ENCODE measurements at places on chromosomes 7 and 10. TPM values are rescaled to one million over a fixed set of nuclear protein-coding genes. Genes with fewer than 3 reads are reported as not detected.

DNA sequence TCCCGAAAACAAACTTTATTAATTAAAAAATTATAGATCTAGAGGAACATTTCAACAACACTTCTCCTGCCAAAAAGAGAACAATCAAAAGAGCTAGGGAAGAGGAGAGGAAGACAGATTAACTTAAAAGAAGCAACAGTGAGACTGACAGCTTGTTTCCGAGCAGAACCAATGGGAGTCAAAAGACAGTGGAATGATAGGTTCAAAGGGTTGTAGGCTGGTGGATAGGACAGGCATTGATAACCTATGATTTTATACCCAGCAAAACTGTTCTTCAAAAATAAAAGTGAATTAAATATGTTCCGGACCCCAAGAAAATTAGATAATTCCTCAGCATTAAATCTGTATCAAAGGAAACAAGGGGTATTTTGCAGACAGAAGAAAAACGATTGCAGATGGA lies 207.6 kb downstream of the MAD1L1 start:
- DNase-seq: no peak

GRCh38 chr10:91054325-91054724 lies 133.4 kb upstream of the ANKRD1 start:
- peak; percentile 29 for DNase-seq

DNA sequence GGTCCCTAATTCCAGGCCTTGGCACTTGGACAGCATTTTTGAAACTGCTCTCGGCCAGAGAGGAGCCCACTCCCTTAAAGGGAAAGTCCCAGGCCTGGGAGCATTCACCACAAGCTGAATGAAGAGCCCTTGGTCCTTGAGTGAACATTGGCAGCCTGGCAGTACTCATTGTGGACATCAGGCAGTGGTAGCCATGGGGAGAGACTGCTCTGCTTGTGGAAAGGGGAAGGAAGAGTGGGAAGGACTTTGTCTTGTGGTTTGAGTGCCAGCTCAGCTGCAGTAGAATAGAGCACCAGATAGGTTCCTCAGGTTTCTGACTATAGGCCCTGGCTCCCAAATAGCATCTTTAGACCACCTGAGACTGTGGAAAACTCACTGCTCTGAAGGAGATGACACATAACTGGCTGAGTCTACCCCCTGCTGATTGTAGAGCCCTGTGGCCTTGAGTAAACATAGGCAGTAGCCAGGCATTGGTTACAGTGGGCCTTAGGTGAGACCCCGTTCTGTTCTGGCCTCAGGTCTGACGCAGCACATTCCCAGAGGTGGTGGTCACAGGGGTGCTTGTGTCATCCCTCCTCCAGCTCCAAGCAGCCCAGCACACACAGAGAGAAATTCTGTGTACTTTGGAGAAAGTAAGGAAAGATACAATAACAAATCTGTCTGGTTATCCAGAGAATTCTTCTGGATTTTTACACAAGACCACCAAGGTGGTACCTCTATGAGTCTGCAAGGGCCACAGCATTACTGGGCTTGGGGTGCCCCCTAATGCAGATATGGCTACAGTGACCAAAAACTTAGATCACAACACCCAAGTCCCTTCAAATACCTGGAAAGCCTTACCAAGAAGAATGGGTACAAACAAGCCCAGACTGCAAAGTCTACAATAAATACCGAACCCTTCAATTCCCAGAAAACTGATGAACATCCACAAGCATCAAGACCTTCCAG lies 153.8 kb downstream of the GNAI1 start:
- DNase-seq: peak; percentile 77

GRCh38 chr10:86062198-86062550 lies 304.4 kb downstream of the GRID1 start:
- DNase-seq: no peak

Gene MEPCE
- 63.9 TPM for total RNA-seq

Gene TMUB1
- 61.5 TPM for total RNA-seq

Gene GPR158
- total RNA-seq: 2.1 TPM
